Renal cortex interstitium (tissue), 15 donors: ENCODE measurements at places on chromosomes 16 and 17.

GRCh38 chr17:82346342-82347300 lies 12.4 kb upstream of the TEX19 start:
- no peak for DNase-seq

DNA sequence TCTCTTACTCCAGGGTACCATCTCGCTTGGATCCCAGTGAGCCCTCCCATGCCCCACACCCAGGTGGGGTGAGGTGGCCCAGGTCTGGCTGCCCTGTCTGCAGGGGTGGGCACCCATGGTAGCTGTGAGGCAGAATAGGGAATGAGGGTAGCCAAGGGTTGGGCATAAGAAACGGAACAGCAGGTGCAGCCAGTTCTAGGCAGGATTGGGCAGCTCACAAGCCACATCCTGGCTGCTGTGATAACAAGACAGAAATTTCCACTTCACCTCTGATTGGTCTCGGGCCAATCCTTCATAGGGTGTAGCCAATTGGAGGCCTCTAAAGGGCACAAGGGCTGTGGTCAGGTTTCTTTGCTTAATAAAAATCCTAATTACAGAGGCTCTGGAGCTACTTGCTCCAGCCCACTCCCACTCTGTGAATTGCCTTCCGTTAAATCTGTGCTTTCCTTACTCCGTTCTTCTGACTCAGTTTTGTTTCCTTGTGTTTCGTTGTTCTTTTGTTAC lies 1.5 kb upstream of the ARHGDIG start:
- no peak for DNase-seq

- no peak for DNase-seq
These were observed 214.3 kb downstream of the IRX3 start for GRCh38 chr16:54072237-54072636.

GRCh38 chr17:78368348-78368747 lies 8.5 kb upstream of the SOCS3 start:
- DNase-seq, result no peak

- DNase-seq, result no peak
These were observed 46.4 kb downstream of the SLFN5 start for GRCh38 chr17:35289222-35289621.

DNA sequence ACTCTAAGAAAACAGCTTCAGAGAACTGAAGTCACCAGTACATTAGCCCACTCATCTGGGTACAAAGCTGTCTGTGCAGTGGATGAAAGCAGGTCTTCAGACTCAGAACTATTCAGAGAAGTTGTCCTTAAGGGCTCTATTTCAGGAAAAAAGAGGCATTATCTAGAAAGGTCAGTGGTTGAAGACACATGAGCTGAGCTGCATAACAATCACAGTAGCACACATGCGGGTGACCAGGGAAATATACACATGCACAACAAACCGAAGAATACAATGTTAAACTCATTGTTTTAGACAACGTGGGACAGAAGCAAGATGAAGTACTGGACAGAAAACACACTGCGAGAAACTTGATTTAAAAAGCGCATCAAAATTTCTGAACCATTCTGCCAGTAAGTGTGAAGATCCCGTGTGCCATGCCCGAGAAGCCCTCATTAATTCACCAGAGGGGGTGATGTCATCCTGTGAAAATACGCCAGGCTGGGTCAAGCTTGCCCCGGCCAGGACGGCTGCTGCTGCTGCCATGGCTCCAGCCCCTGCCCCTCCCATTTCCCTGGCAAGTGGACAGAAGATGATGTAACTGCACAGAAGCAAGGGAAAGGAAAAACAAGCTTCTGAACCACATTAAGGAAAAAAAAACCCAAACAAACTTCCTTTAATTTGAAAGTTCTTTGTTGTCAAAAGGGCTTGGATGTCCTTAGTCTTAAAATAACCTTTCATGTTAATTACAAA lies 10.1 kb downstream of the DYNC1LI2 start:
- no peak for DNase-seq

GRCh38 chr16:64019339-64019738 lies 1102.5 kb downstream of the CDH11 start:
- DNase-seq, result no peak

DNA sequence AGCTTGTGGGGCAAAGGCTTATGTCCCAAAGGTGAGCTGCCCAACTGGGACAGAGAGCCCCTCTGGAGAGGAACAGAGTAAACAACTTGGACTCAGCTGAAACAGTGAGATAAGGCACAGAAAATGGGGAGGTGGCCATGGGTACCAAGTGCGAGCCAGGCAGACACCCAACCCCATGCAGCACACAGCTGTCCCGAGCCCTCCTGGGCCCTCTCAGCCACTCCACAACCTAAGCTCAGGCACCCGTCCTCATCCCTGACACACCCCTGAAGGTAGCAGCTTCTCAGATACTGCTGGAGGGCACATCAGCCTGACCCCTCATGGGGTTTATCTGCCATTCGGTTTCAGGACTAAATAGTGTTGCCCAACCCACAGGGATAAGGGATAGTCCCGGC lies 4.8 kb upstream of the GFOD2 start:
- no peak for DNase-seq

- DNase-seq, result no peak
These were observed 645 bp upstream of the GFOD2 start for GRCh38 chr16:67719778-67720144.

- no peak for DNase-seq
These were observed 124.4 kb downstream of the CDYL2 start for GRCh38 chr16:80680046-80680445.

- no peak for DNase-seq
These were observed 10.7 kb downstream of the WIPI1 start for GRCh38 chr17:68446626-68447041.

GRCh38 chr16:7910116-7910515 lies 577.5 kb downstream of the RBFOX1 start:
- no peak for DNase-seq

DNA sequence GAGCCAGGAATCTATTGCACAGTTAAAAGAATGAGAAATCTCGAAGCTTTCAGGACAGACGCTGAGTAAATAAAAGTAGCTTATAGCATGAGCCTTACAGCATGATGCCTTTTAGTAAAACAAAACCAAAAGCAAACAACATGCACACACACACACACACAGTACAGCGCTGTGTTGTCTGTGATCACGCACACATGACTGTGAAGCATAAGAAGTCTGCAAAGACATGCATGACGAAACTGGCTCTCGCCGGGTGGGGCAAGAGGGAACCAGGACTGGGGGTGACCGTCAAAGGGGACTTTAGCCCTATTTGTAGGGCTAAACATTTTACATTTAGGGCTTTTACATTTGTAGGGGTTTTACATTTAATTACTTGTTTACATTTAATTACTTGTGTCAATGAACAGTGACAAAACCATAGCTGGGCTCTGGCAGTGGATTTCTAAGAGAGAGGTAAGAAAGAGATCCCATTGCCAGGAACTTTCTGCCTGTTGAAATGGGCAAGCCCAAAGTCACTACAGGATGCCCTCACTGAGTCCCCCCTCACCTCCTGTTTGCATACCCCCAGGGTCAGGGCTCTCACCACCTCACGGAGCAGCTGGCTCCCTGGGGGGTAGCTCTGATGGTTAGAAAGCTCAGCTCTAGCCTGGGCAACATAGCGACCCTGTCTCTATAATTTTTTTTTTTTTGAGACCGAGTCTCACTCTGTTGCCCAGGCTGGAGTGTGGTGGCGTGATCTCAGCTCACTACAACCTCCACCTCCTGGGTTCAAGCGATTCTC lies 2.0 kb upstream of the TNFRSF13B start:
- no peak for DNase-seq

DNA sequence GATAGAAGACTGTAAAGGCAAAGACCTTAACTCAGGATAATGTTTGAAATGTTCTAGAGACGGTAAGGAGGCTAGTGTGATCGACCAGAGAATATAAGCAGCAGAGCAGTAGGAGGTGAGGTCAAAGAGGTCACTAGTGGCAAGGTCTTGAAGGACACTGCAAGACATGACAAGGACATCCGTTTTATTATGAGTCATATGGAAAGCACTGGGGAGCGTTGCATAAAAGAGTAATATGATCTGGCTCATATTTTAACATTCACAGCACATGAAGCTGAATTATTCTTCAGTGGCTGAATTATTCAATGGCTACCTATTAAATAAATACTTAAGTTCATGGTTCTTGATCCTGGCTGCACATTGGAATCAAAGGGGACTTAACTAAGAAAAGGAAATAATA lies 123.7 kb downstream of the SOX9 start:
- DNase-seq, result no peak

- DNase-seq, result peak; percentile 53
These were observed at the start of gene MT1X for GRCh38 chr16:56681939-56682702. MT1X (plus strand) TSS chr16:56682470; CDS start chr16:56682541, 71 bp downstream.

- no peak for DNase-seq
These were observed 53.6 kb downstream of the NUP88 start for GRCh38 chr17:5365831-5366230.

DNA sequence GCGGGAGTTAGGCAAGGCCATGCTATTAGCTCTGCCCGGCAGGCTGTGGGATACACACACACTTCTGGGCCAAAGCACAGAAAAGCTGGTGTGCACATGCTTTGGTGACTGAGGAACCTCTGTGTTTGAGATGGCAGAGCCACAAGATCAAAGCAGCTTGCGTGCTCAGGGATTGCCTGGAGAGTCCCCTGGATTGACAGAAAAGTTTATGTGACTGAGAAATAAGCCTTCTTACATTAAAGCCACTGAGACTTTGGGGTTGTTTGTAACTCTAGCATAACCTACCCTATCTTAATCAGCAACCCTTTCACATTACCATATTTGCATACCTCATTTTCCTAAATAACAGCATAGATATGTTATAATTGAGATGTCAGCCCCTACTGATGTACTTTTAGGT lies 69.3 kb downstream of the MYO1D start:
- DNase-seq, result no peak

GRCh38 chr17:77393274-77393600 lies 252.5 kb downstream of the SEC14L1 start:
- DNase-seq, result no peak

DNA sequence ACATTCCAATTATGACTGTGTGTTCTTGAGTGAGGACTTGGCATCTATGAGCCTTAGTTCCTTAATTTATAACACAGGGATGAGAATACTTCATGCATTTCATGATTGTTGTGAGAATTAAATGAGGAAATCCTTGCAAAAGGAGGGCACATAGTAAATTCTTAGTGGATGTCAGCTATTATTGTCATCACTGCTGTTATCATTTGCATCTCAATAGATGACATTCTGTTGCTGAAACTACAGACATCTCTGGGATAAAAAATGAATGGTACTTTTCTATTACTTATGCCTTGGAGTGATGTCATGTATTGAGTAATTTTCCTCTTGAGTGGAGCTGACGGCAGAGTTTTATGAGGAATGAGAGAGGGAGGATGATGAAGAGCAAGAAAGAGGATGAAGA lies 184.4 kb upstream of the CDH11 start:
- no peak for DNase-seq
